ENCODE measurements at places on chromosomes 5 and 9.

GRCh38 chr5:59790376-59790775, 103.2 kb downstream of the PDE4D start:
- DNase-seq: no peak

DNA sequence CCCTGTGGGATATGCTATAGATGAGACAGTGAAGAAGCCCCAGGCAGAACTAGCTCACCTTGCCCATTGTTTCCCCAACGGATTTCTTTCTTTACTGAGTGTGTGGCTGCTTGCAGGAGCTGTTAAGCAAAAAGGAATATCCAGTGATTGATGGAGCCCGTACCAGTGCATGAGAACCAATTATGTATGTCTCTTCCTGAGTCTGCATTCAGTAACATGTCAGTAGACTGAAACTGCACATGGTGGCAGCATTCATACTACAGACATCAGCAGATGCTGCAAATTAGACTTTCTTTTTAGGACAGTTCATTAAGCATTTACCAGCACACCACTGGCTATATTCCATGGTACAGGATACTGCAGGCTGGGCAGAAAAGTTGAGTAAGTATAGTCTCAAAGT, 90.3 kb upstream of the PLCXD3 start:
- no peak for DNase-seq

GRCh38 chr5:73985145-73985544, 359.1 kb downstream of the ARHGEF28 start:
- DNase-seq: no peak

DNA sequence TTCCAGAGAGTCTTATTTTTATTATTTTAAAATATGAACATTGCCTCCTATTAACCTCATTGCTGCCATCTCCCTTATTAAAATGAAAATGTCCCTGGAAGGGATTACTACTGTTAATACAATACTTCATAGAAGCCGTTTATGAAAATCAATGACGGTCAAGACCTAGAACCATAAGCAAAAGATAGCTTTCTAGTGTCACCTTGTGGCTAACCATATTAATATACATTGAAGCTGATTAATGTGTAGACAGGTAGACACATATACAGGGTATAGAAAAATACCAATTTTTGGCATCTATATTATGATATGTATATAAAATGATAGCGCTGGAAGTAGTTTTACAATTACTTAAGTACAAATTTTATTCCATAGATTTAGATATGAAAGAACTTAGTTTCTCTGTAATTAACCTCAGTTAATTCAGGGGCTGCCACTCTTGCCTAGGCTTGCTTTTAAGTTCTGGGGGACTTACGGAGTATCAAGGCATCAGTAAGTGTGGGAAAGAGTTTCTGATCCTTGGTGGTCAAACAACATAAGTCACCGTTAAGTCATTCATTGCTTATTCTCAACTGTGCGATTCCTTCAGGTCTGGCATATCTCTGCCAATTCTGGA, 2.5 kb upstream of the YTHDC2 start:
- no peak for DNase-seq

GRCh38 chr5:23007236-23007635, 154.1 kb upstream of the CDH12 start:
- DNase-seq: no peak

DNA sequence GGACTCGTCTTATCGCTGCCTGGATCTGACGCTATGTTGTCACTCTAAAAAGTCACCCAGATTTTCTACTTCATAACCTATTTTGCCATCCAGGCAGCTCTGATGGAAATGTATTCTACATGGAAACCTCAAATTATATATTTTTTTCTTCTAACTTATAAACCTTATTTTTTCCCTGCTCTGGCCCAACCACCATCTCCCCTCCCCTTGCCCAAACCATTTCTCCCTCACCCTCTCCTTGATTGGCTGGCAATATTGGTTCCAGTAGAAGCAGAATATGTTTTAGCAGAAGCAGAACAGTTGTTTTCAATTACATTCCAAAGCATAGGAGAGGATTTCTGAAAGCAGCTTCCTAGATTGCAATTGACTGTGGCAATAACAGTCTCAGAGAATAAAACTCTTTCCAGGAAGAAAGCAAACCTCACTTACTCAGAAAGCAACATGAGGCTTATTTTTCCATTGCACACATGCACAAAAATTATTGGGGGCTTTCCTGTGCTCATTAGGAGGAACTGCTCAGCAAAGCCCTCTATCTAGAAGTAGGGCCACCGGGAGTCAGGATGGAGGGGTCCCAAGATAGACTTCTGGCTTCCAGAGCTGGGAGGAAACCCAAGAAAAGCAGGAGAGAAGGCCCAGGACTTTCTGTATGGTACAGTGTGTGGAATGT, 191.8 kb downstream of the ESM1 start:
- no peak for DNase-seq

DNA sequence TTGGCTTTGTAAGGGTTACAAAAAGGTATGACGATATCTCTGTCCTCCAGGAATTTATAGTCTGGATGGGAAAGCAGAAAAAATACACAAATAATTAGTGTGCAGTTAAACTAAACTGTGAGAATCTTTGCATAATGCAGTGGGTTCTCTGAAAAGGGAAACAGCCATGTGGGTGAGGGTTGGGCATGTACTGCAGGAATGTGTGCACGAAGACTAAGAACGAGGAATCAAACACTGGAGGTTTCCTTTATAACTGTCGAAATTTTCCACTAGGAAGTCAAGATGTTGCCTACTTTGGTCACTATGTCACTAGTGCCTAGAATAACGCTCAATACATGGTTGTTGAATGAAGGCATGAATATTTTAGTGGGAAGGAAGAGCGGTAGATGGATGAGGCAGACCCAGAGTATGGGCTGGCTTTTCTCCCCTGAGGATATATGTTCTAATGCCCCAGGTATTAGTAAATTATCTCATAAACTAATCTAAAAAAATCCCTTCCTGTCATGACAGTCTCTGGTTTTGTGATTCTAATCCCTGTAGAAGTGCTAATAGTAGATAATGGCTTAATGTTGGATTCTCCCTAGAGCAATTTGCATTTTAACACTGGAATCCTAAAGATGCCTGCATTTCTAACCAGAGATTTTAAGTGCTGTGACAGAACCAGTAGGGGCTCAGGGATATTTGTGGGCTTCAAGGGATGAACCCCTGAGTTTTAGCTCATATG, 227.3 kb downstream of the NMUR2 start:
- DNase-seq: no peak

DNA sequence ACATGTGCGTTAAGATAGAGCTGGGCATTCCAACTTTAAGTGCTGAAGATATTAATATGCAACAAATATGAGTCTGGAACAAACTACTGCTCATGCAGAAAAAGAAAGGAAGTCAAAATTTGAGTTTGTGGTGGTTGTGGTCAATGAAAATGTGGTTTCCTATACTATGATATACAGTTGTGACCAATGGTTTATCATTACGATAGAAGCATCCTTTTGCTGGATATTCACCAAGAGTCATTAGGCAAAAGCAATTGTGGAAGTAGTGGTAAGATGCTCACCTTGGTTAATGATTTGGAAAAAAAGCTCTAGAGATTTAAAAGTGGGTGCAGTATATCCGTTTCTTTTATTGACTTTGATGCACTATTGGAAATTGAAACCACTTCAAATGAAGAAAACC, 1007.0 kb downstream of the NR2F1-AS1 start:
- no peak for DNase-seq

GRCh38 chr5:64814073-64814472, 45.3 kb downstream of the CWC27 start:
- DNase-seq: no peak

DNA sequence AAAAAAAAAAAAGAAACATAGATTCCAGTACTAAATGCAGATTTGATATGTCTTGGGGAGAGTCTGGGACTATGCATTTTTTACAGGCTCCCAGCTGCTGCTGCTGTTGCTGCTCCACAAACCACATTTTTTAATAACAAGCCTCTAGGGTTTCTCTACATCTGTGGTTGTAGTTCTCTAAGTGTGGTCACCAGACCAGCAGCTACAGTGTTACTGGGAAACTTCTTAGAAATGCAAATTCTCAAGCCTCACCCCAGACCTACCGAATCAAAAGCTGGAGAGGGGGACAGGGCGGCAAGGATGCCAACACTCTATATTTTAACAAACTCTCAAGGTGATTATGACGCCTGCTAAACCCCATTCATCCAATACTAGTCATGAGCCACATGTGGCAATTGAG, 293.4 kb upstream of the PTGER4 start:
- no peak for DNase-seq

DNA sequence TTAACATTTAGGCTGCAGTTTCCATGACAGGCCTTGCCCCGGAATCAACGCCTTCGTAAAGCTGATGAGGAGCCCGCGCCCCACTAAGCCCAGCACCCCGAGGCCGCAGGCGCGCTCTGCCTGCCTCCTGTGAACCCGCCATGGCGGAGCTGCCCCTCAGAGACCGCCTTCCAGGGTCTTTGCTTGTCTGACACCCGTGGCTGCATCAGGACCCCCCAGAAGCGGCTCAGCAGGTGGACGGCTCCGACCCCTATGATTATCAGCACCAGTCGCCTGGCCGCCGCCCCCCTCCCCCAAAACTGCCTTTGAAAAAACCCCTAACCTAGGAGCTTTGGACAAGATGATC, 507 bp upstream of the DPH7 start:
- DNase-seq: no peak

GRCh38 chr5:116002116-116002906, 30.0 kb upstream of the ARL14EPL start:
- DNase-seq: no peak

- DNase-seq: no peak
Measured at GRCh38 chr5:56649569-56649968, 165.8 kb upstream of the MAP3K1 start.

GRCh38 chr9:127172066-127172707, 49.8 kb upstream of the ANGPTL2 start:
- no peak for DNase-seq

DNA sequence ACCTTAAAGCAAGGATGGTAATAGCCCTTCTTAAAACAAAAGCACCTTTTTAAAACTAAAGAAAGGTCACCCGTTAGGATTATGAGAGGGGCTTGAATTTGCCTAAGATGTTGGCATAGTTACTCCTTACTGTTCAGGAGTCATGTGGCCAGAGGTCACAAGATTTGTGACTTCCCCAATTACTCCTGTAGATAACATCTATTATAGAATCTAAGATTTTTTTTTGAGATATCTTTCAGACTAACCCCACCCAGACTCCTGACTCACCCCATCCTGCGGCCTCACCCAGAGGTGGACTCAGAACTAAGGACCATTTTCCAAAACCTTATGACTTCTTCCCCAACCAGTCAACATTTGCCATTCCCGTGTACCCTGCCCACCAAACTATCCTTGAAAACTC, 2.4 kb downstream of the CD180 start:
- DNase-seq: no peak

GRCh38 chr9:108919517-108919916, 14.4 kb downstream of the ELP1 start:
- no peak for DNase-seq

DNA sequence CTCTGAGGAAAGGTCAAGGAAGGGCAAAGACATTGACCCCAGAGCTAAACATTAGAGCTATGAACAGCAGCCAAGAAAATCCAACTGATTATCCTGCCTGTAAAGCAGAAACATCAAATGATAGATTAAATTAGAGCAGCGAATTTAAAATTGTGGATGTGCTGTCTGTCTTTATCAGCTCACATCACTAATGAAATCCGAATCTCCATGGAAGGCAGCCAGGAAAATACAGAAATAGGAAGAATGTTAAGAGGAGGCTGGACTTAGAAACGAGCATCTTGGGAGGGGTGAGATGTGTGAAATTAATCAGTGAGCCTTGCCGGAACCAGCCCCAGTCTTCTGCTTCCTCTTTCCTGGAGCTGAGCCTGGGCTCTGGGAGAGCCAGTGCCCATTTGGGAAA, 191.0 kb downstream of the PJA2 start:
- DNase-seq: no peak

DNA sequence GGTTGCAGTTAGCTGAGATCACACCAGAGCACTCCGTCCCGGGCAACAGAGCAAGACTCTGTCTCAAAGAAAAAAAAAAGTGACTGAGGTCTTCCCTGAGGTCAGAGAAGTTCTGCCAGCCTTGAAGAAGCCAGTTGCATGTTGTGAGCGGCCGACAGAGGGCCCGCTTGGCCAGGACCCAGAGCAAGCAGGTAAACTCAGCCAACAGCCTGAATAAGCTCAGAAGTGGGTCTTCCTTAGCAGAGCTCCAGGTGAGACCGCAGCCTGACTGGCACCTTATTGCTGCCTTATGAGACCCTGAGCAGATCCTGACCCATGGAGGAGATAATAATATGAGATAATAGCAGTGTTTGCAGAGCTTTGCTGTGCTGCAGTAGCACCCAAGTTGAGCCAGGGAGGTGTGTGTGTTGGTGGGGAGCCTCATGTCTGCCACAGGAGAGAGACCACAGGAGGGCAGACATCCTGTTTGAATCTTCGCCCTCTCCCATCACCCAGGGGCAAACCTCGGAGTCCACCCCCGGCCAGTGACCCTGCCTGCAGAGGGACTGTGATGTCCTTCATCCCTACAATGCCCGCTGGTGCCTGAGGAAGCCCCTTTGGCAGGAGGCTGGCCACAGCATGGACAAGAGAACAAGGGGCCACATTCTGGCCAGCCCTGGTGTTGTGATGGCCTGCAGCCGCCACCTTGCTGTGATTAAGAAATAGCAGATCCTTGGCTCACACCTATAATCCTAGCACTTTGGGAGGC, 10.8 kb upstream of the BARX1 start:
- DNase-seq: no peak

DNA sequence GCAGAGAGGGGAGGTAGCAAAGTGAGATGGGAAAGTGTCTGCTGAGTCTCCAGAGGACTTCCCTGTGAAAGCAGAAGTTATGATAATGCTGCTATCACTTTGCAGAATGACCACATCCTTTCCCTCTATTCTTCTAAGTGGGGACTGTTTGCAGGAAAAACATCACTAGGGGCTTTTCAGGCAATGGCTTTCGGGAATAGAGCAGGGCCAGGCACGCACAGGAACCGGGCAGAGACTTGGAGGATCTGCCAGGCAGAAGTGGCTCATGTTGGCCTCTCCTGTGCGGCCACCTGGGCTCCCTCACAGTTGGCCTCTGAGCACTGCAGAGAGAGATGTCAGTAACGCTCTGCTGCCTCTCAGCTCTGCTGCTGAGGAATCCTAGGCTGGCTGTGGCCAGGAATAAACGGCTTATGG, 214.7 kb downstream of the MAST4 start:
- no peak for DNase-seq

- no peak for DNase-seq
Measured at GRCh38 chr5:33939556-33940262, 3.5 kb downstream of the RXFP3 start.

- no peak for DNase-seq
Measured at GRCh38 chr5:116135344-116135743, 50.5 kb downstream of the COMMD10 start.

DNA sequence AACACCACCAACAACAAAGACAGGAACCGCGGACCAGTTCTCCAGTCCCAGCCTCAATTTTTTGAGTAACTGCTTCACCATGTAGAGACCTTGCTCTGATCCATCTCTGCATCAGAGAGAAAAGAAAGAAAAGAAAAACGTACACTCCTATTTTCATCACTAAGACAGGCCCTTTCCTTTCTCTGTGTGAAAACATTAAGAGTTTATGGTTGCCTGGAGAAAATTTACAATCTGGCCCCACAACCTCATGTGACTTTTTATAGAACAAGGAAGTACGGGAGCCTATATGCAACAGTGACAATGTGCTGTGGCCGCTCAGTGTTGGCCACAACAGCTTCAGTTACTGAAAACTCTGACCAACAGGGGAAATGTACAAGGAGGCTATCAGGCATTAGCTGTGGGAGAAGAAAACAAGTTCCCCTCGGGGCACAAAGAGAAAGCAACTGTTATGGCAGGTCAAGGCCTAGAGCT, 272.9 kb upstream of the PTGER4 start:
- DNase-seq: no peak

- DNase-seq: no peak
Measured at GRCh38 chr9:108515856-108516255, 339.9 kb downstream of the ACTL7B start.

Data from activated T-helper 9 cell treated with anti-CD3 and anti-CD28 coated beads, Interleukin-2, amount 50 U/mL, for 16 hours (primary cell).